ENCODE measurements at places on chromosomes 3 and 15.

GRCh38 chr3:187550446-187550845 is 119.7 kb downstream of the SST start:
- no peak for DNase-seq

DNA sequence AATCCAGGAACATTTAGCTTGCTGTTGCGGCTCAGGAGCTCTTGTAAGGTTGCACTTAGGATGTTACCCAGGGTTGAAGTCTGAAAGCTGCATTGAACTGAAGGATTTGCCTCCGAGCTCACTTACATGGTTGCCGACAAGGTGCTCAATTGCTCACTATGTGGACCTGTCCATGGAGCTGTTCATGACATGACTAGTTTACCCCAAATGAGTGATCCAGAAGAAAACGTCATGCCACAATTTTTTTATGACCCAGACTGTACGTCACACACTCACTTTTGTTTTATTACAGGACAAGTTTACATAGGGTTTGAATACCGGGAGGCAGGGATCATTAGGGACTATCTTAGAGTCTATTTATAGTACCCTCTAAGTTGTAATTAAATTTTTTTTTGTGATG is 21.0 kb upstream of the CLDN11 start:
- no peak for DNase-seq

GRCh38 chr3:125961289-125961589 is 7.7 kb upstream of the ROPN1B start:
- DNase-seq = no peak

DNA sequence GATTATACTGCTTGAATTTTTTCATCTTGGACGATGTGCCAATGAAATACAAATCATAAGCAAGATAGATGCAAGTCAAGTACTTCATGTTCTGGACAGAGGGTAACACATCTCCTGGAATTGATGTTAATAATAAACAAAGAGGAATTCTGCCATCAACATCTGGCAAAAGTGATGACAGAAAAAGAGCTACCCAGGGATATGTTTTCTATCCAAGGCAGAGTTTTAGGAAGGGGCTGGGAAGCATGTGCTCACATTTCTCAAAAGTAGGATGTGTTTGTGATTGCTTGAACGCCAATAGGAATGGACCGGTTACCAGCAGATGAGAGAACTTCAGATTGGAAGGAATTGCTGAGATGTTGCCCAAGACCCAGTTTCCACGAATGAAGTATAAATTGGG is 242.6 kb upstream of the AGTR1 start:
- no peak for DNase-seq

DNA sequence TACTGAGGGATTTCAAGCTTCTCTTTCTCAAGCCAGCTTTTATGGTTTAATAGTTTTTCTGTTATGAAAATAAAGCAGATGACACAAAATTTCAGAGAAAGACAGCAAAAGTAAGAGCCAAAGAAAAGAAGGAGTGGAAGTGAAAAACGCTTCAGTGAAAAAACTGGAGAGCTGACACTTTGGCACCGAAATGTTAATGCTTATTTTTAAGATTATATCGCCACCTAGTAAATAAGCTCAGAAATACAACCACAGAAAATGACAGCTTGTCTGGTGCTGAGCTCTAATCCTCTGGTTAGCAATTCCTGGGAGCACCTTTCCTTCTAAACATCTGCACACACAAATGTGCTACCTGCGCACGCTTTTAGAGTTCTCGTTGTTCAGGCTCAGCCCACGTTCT is 101.6 kb downstream of the ZPLD1 start:
- peak; percentile 58 for DNase-seq

DNA sequence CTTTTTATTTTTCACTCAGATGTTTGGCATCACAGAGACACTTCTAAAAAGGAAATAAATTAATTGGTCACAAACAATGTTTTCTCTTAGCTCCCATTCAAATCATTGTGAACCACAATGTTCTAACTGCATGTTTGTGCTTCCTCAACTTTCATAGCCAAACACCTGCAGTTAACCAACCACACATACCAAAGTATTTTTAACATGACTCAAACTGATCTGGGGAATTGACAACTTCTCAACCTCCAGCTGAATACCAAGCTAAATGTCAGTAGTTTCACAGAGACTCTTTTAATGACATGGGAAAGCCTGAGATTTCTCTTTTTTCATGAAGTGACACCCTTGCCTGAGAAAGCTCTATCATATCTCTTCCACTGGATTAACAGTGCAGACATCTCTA is 217.9 kb upstream of the MME start:
- DNase-seq = no peak

DNA sequence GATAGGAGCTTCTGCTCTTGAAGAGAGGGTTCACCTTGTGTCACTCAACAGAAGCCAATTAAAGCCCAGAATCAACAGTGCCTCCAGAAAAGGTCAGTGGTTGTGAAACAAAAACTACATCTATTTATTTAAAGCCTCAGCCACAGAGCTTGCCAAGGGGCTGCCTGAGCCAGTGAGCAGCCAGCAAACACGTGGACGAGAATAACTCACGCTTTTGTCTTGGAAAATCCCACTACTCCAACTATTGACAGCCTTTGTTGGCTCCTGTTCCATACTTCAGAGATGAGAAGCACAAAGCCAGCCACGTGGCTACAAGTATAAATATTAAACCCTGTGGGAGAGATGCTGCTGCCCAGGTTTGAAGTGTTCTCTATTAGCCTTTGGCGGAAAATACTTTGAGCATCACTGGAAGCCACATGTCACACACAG is 10.3 kb downstream of the GPR156 start:
- DNase-seq = no peak

DNA sequence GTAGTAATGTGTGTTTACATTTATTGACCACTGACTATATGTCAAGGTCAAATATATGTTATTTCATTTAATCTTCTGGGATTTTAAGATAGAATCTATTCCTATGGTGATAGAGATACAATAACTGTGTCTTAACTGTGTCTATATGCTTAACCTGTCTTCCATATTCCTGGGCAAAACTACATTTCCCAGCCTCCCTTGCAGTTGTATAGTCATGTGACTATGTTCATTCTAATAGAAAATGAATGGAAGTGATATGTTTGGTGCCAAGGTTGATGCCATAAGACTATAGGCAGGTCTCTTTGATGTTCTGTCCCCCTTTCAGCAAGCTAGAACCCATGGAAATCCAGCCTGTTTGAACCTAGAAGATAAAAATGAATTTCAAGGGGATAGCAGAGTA is 258.8 kb upstream of the PDZRN3 start:
- no peak for DNase-seq

GRCh38 chr3:46496746-46497555 is 825 bp upstream of the RTP3 start:
- peak; percentile 32 for DNase-seq

DNA sequence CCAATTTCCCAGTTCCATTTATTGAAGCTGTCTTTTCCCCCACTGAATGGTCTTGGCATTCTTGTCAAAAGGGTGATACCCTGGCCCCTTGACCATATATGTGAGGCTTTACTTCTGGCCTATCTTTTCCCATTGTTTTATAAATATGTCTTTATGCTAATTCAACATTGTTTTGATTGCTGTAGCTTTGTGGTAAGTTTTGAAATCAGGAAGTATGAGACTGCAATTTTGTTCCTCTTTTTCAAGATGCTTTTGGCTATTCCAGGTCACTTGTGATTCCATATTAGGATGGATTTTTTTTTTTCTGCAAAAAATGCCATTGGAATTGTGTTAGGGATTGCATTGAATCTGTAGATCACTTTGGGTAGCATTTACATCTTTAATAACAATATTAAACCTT is 141.2 kb upstream of the MANF start:
- DNase-seq = peak; percentile 73

- DNase-seq = no peak
These were observed 74.3 kb downstream of the CORO2B start for GRCh38 chr15:68653031-68653635.

GRCh38 chr3:112481302-112481721 is 18.0 kb downstream of the BTLA start:
- DNase-seq = no peak

- no peak for DNase-seq
These were observed 69.1 kb upstream of the MAGI1 start for GRCh38 chr3:66107855-66108254.

DNA sequence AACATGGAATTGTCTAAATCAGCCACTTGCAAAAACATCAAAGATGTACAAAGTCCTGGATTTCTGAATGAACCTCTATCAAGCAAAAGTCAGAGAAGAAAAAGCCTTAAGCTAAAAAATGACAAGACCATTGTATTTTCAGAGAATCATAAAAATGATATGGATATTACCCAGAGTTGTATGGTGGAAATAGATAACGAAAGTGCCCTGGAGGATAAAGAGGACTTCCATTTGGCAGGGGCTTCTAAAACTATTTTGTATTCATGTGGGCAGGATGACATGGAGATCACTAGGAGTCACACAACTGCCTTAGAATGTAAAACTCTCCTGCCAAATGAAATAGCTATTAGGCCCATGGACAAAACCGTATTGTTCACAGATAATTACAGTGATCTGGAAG is 29.3 kb downstream of the KNL1 start:
- DNase-seq = no peak

DNA sequence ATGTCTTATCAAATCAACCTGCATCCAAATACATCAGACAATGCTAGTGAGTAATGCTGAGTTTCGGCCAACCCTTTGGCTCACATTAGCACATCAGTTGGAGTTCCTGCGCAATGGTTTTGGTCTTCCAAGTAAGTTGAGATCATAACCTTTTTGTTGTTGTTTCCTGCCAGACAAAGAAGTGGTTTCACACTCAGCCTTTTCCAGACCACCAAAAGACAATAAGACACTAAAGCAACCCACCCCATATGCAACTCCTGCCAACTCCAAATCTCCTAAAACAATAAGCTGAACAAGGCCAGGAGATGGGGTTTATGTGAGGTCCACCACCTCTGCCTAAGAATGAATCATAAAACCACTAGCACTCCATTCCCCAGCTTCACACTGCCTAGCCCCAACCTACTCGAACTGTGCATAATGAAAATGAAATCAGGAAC is 177.0 kb downstream of the ERC2 start:
- no peak for DNase-seq

DNA sequence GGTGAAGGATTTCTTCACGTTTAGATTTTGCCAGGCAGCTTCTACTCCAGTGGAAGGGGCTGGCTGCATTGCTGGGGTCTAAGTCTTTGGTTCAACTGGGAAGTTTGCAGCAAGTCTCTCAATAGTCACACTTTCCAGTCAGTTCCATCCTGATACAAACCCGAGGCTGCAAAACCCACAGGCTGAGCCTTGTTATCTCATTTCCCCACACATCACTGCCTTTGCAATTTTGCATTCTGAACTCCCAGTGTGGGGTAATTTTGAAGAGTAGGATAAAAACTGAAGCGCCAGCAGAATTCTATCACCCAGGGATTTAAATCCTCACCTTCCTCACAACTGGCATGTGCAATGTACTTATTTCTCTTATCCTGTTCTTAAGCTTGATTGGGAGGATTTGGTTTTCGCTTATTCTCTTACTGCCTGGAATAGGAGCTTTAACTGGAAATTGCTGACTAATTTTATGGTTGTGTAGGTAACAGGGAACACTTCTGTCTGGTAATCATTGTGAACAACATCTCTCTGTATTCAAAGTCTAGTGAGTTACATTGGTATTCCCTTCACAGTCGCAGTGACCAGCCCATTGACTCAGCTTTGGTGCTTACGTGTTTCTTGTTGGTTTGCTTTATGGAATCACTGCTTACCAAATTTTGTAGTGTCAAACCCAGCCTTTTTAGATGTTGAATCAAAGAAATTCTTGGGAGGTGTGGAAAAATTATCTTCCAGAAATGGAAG is 142.0 kb upstream of the TOPAZ1 start:
- no peak for DNase-seq
